ENCODE measurements at places on chromosomes 2 and 18.

DNA sequence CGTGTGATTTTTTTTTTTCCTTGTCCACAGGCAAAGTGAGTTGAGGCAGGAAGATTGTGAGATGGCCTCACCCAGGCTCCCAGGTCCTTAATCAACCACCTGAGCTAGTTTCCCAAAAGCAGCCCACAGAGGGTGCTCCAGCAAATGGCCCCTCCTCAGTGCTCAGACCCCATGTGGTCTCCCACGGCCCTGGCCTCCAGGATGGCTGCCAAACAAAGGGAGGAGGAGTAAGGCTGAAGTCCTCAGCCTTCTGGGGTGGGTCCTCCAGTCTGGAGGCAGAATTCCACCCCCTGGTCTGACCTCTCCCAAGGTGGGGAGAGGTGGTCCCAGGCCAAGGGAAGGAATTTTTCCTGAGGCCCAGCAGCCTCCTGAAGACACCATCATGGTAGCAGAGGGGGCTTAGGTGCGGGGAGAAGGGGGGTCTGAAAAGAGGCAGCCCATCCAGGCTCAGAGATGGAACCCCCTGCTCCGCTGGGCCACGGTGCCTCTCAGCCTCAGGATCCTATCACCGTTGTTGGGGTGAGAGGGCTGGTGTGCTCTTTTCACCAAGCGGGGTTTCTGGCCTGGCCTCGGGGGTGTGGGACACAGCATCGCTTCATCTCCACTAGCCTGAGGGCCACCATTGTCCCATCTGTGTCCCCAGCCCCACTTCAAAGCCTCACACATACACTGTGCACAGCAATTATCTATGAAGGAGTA, 2.3 kb downstream of the NGEF start:
- DNase-seq = no peak

DNA sequence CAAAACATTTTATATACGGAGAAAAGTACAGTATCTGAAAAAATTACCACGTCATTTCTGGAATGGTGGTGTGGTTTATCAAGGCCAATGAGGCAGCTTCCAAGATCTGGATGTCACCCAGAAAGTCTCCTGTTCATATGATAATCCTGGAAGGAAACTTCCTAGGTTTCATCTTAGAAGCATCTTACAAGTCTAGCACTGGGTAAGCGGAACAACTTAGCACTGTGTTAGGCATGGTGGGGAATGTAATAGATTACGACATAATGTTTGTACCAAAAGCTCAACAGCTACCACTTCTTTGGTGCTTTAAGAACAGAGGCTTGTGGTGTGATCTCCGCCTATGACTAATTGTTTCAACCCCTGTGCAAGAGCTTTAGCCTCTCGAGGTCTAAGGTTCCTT, 63.1 kb upstream of the LYPD1 start:
- DNase-seq = no peak

GRCh38 chr2:189178054-189178453, 1.5 kb downstream of the COL5A2 start:
- DNase-seq = no peak

- DNase-seq = no peak
Observed at GRCh38 chr2:33323957-33324356, 152.5 kb upstream of the RASGRP3 start.

GRCh38 chr2:76711490-76711889, 810.7 kb downstream of the LRRTM4 start:
- no peak for DNase-seq

GRCh38 chr18:74141667-74142066, 6.0 kb downstream of the FBXO15 start:
- DNase-seq = no peak
